ENCODE measurements at places on chromosomes 16 and 17.

GRCh38 chr16:50282955-50283631 is 16.7 kb downstream of the ADCY7 start:
- DNase-seq, result no peak

- no peak for DNase-seq
Measured at GRCh38 chr17:72205357-72205756, 84.5 kb downstream of the SOX9 start.

DNA sequence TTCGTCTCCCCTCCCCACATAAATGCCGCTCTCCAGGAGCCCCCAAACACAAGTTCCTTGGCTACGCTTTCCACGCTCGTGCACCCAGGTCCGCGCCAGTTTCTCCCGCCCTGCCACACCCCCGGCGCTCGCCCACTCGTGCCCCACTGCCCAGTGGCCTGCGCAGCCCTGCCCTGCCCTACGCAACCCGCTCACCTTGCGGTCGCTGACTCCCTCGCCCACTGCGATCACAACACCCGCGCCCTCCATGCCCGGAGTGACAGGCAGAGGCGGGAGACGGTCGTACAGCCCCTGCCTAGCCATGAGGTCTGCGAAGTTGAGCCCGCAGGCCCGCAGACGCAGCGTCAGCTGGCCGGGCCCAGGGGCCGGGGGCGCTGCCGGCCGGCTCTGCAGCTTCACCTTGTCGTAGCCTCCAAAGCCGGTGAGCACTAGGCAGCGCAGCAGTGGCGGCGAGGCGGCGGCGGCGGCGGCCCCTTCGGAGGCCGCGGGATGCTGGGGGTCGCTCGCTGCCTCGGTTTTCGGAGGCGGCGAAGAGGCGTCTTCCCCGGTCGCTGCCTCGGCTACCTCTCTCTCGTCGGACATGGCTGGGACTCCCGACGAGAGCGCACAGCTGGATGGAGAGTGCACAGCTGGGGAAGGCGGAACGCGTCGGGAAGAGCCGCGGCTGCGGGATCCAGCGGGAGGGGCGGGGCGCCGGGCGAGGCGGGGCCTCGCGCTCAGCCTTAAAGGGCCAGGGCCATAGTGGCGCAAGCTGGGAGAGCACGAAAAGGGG is at the start of gene VAT1:
Gene VAT1 (minus strand): TSS at position 645 of the 772 bp plus-strand sequence. CDS start 63 bp downstream, at position 582.
- DNase-seq, result no peak

DNA sequence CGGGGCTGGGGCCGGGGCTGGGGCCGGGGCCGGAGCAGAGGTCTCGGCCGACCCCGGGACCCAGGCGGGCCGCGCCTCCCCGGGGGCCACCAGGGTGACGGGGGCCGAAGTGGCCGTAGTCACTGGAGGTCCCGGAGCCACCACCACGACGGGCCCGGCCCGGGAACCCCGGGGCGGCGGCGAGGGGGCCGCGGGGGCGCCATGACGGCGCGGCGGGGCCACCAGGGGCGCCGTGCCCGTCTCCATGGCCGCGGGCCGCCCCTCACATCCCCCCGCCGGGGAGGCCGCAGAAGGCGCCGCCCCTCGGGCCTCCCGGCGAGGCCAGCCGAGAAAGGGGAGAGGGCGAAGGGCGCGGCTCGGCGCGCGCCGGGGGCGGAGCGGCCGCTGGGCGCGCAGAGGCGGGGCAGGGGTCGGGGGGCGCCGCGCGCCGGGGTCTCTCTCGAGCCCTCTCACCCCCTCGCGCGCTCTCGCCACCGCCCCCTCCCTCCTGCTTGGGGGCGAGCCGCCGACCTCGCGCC is 297 bp downstream of the TBC1D10B start:
- DNase-seq, result no peak

GRCh38 chr16:90070440-90070839 is 6.7 kb downstream of the PRDM7 start:
- DNase-seq, result no peak

GRCh38 chr17:8333281-8333680 is 6.4 kb upstream of the ODF4 start:
- no peak for DNase-seq

GRCh38 chr17:8384801-8385378 is 1.9 kb upstream of the RPL26 start:
- DNase-seq, result no peak

DNA sequence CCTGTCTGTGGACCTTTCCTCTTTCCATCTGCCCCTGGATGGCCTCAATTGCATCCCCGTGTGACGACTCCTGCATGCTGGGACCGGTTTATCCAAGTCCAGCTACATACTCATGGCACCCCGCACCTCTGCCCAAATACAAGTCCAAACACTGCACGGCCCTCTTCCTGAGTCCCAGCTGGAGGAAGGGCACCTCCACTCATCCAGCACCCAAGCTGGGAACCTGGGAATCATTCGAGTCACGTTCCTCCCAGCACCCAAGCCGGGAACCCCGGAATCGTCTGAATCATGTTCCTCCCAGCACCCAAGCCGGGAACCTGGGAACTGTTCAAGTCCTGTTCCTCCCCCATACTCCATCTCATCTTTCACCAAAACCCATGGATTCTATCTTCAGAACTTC is 10.2 kb downstream of the TRARG1 start:
- no peak for DNase-seq

DNA sequence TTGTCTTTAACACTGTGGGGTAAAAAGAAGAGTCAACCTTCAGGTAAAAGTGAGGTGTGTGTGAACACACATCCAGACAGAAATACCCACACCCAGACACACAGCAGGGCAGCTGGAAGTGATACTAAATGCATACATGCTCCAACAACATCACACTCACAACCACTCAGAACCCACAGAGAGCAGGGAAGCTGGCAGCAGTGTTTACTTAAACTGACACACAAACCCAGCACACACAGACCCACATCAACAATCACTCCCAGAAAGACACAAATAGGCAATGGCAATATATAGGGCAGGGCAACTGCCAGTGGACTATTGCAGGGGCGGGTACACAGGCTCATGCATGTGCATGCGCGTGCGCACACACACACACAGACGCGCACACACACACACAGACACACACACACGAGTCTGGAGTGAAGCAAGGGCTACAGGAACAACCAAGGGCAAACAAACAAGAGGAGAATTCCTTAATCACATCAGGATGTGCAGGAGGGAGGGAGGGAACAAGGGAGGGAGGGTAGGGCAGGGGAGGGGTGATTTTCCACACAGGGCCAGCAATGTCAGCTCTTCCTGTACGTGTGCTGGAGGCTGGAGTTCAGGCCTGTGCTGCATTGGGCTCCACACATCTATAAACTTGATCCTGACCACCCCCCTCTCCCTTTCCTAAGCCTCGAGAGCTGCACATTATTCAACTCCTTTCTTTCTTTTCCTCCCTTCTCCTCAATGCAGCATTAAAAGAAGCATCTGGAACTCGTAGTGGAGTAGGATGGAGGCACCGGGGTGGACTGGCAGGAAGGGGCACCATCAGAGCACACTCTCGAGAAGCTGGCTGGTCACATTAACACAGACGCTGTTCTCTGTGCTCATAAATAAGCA is 30.1 kb downstream of the HIC1 start:
- no peak for DNase-seq

GRCh38 chr17:7820231-7820630 is 13.8 kb upstream of the KDM6B start:
- DNase-seq, result no peak

DNA sequence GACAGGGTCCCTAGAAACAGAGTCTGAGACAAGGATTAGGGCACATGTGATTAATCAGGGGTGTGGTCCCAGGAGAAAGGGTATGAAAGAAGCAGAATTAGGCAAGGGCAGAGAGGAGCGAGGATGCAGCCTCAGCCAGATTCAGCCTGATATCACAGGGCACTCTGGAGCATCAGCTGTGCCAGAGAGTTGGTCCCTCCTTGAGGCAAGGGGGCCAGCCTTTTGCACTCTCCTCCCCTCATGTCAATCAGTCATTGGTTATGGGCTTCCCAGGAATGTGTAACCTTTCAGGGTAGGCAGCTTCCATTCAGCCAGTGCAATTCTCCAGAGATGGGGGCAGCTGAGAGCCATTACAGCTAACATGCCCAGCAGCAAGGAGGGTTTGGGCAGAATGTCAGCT is 152.6 kb upstream of the LHX1 start:
- no peak for DNase-seq

DNA sequence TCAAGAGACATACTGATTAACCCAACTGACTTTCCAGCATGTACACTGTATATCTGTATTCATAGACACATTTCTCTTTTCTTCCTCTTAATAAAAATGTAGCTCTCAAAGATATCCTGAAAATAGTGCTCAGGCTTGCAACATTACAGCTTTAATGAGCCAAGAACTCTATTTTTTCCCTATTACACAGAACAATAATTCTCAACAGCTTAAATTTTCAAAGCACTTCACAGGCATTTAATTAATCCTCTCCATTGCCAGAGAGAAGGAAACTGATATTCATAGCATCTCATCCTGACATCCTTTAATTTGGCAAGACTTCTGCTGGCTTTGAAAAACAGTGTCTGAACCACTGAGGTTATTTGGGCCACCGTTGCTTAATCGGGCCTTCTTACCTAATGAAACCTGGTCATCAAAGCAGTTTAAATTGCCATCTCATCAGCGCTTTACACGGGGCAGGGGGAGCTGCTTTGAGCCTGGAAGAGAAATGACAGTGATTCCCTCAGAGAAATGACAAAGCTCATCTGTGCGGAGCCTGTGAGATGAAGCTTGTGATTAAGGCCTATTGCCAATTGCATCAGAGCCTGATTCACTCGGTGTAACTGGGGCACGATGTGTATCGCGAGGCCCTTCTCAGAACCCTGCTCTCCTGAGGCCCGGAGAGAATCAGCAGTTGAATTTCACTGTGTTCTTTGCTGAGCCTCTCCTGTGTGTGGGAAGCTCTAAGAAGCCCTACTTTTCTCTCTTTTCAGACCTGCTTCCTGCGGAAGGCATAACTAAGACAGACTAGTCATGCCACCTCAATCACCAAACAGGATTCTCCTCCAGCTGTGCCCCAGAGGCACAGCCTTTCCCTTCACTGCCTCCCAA is 8.5 kb upstream of the SIAH1 start:
- no peak for DNase-seq

DNA sequence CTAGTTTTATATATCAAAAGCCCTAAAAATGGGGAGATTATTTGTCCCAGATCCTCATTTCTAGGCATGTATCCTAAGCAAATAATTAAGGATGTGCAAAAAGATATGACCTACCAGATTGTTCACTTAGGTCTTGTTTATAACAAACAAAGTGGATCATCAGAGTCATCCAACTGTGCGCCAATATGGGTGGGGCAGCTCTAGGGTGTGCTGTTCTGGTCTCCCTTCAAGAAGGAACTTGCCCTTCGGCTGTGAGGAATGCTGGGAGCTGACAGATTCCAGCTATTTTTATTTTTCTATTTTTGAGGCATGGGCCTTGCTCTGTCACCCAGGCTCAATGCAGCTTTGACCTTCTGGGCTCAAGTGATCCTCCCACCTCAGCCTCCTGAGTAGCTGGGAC is 13.8 kb downstream of the CHP2 start:
- DNase-seq, result no peak

DNA sequence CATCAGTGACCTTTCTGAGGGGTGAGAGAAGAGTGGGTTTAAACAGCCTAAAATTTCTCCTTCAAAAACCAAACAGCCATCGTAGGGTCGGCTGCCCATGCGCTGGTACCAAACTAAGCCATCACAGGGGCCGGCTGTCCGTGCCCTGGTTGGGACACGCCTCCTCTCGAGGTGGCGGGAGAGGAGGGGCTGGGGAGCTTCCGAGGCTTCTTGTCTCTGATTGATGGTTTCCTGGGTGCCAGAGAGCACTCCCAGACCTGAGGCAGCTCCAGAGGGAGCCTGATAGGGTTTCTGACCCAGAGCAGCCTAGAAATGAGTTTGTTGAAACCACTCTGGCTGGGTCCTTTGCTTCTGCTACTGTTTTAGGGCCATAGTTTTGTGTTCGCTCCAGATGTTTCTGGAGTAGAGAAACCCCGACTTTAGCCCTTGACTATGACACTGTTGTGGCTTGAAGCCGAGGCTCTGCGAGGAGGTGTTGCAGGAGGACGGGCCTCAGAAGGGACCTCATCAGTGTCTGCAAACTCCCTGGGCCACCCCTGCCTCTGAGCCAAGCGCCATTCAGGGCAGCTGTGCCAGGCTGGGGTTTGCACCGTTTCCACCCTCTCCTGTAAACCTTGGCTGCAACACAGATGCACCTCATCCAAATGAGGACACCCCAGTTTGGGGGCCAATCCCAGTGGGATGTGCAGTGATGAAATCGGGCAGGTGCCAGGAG is 6.2 kb downstream of the ZNF276 start:
- no peak for DNase-seq

DNA sequence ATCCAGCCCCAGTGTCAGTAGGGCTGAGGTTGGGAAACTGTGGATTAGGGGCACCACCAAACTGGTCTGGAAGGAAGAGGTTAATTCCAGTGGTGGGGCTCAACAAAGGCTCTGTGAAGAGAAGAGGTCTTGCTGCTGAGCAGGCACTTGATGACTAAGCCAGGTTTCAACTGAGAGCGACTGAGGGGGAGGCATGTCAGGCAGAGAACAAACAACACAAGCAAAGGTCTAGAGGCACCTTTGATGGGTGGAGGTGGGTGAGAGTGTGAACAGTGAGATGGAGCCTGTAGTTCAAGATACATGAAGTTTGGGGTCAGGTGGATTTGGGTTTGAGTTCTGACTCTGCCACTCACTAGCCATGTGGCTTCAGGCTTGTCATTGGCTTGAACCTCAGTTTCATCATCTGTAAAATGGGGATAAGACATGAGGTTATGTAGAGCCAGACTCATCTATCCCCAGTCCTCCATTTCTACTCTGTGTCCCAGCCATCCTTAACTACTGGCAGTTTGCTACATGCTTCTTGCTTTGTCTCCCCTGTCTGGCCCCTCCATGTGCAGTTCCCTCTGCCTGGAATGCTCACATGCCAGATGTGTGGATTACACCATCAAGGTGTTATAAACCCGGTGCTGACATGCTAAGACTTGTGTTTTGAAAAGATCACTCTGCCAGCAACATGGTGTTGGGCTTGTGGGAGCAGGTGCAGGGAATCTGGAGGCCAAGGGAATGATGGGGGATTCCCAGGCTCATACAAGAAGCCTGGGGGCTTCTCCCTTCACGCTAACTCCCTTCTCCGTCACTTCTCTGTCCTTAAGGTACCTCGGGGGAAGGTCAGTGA is 3.0 kb upstream of the RMI2 start:
- DNase-seq, result no peak

DNA sequence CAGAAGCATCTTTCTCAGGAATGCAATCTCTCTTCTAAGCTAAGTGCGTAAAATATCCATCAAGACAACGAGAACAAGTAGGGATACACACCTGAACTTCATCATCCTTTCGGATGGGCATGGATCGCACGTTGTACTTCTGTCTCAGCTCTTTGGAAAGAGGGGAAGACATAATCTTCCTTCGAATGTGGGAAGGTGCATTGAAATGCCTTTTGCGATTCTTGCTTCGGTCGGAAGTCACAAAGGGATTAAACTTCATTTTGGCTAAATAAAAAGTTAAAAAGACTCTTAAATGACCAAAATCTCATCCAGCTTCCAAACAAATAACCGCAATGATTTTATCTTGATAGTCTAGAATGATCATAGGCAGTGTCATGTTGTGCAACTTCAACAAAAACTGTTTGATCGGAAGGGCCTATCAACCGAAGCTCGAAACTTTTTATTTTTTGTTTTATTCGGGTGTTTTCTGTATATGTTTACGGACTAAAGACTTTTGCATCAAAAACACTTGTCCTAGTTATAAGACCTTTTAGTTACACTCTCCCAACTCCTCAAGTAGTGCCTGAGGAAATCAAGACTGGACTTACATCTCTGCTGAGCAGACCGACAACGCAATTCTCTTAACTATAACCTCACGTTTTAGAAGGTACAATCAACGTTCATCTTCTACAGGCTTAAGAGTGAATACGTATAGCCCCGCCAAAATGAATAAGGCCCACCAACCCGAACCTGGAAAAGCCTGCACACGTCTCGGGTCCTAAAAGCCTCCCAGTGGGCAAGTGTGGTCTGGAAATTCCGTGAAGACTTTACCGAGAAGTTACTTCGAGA is 727 bp downstream of the RPL26 start:
- no peak for DNase-seq
